Mesendoderm (in vitro differentiated cells): ENCODE measurements at places on chromosomes 16 and 17.

DNA sequence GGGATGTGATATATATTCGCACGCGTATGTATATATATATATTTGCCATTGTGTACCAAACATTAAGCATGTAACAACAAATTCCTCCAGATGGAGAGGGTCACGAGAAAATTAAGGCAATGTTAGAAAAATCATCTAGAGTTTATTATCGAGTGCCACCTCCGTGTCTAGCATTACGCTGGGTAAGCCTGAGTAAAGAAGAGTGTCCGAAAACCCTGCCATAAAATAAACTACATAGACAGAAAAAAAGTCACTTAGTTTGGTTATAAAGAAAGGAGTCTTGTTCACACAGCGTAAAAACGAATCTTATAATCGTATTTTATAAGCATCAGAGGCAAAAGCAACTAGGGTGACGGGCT, 644 bp upstream of the RHOT1 start:
- DNase-seq = no peak

DNA sequence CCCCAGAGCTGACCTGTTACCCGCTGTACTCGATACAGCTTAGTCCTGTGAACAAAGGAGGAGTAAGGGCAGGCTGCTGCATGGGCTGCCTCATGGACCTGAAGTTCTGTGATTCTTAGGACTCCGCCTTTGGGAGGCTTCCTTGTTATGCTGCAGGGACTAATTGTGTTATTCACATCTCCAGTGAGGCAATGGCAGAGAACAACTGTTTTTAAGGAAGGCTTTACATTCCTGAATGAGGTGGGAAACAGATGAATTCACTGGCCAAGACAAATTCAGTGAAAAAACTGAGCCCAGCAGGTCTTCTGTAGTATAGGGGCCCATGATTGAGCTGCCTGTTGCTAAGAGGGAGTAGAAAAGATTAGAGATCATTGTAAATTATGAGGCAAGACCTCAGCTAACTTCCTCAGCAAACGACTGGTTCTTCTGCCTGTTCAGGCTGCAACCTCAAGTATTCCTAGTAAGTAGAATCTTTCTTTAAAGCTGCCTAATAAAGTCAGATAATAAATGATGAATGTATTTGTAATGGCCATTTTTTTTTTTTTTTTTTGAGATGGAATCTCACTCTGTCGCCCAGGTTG, 26.3 kb downstream of the ADORA2B start:
- peak; percentile 49 for DNase-seq

DNA sequence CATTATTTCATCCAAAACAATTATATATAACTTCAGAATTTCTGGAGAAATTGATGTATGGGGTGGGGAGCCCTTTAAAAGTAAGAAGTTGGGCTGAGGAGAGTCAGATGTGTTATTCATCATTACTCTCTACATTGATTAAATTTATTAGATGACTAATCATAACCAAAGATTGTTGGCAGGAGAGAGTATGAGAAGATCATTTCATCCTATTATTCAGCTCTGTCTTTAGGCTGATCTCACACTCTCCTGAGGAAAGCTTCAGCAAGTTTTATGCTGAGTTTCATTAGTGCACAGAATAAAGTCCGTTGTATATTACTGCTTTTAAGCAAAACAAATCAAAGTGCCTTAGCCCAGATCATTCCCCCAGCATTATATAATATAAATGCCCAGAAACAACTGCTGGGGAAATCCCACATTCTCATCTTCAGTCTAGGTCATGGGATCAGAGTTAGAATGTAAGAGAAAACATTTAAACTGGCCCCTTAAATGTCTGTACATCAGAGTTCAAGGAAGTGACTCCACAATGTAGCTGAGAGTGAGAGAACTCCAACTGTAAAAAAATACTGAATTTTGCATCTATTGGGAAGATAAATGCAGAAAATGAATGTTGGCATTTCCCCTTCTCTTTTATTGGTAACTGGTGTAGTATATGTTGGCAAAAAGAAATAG, 130.1 kb upstream of the HLF start:
- no peak for DNase-seq

DNA sequence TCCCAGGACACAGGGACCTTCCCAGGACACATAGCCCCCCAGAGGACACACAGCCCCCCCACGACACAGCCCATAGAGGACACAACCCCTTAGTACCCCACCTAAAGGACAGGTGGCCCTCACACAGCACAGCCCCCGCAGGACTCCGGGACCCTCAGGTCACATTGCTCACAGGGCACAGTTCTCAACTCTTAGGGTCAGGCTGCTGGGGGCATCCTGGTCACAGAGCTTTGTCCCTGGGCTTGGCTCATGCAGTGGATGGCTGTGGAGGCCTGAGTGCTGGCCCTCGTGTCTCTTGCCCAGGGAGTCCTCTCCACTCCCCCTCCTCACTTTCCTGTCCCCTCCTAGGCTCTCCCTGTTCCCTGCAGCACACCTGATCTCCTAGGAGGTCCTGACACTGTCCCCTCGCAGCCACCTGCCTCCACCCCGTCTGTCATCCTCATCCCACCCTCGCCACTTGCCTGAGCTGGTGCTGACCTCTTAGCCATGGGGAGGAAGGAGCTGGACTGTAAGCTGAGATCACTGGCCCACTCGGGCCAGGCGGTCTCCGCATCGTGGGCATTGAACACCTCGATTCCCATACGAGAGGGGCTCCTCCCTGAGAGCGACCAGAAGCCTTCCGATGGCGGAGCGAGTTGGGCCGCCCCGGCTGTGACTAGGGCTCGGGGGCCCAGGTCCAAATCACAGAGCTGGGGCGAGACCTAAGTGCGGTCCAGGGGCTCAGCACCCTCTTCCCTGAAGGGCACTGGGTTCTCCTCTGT, 1.4 kb upstream of the WDR45B start:
- DNase-seq = no peak

- no peak for DNase-seq
Measured at GRCh38 chr16:47058295-47059086, 85.0 kb upstream of the DNAJA2 start.

DNA sequence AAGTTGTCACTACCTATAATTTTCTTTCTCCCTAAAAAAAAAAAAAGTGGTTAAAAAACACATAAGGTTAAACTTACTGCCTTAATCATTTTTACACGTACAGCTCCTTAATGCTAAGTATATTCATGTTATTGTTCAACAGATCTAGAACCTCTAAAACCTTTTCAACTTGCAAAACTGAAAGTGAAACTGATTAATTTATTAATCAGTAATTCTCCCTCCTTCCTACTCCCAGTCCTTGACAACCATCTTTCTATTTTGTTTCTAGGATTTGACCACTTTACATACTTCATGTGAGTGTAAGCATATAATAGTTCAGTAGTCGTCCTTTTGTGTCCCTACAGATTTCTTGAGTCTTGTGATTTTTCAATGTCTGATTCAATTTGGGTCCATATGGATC, 251.4 kb upstream of the KIF2B start:
- no peak for DNase-seq

- no peak for DNase-seq
Measured at GRCh38 chr16:12504312-12504711, 299.4 kb downstream of the CPPED1 start.

GRCh38 chr16:56851671-56852400, 13.2 kb upstream of the SLC12A3 start:
- DNase-seq = peak; percentile 81

GRCh38 chr16:20300312-20301097, 26.8 kb downstream of the GP2 start:
- DNase-seq = peak; percentile 75

- peak; percentile 80 for DNase-seq
Measured at GRCh38 chr16:71626018-71626857, at the start of gene MARVELD3. TSS of gene MARVELD3 (plus strand) at chr16:71626184. CDS start at chr16:71626230, 46 bp downstream.

- DNase-seq = peak; percentile 38
Measured at GRCh38 chr17:22600644-22601298, 908.4 kb downstream of the KCNJ18 start.

DNA sequence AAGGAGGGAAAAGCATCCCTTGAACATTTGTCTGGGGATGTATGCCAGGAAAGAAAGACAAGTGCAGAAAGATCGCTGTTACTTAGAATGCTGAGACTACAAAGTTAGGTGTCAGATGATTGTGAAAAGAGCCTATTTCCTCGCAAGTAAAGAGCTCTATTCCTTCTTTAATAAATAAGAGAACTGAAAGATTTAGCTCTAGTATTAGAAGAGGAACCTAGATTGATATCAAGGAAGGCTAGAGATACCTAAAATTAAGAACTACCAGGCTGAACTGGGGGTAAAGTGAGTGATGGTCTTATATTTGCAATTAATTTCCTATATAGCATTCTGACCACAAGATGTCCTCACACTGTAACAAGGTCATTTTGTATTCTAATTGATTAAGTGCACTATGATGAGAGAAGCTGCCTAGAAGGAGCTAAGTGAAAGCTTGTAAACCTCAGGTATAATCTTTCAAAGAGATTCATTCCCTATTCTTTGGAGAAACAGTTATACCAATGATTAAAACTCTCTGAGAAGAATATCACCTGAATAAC, 62.3 kb downstream of the SSH2 start:
- DNase-seq = no peak

DNA sequence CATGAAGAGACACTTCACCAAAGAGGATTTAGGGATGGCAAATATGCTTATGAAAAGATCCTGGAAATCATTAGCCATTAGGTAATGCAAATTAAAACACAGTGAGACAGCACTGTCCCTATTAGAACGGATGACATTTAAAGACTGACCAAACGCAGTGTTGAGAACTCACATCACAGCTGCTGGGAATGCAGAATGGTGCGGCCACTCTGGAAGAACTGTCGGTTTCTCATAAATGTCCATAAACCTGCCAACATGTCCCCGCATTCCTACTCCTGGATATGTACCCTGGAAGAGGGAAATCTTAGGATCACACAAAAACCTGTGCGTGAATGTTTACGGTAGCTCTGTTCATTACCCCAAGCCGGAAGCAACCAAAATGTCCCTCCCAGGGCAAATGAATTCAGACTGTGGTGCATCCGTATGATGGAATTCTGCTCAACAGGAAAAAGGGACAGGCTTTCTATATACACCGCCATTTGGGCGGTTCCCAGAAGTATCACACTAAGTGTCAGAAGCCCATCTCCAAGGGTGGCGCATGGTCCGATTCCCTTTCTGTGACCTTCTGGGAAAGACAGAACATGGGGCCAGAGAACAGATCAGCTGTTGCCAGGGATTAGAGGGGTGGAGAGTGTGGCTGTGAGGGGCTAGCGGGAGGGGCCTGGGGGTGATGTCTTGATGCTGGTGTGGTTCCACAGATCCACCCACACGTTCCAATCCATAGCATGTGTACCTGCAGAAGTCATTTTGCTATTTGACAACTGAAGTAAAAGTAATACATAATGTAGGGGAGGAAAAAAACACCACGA, 197.2 kb upstream of the CHMP6 start:
- no peak for DNase-seq

- DNase-seq = no peak
Measured at GRCh38 chr16:72760581-72760980, 287.3 kb downstream of the ZFHX3 start.

- no peak for DNase-seq
Measured at GRCh38 chr16:67534431-67534830, 5.8 kb downstream of the RIPOR1 start.

- DNase-seq = no peak
Measured at GRCh38 chr16:50102051-50102746, 36.4 kb downstream of the HEATR3 start.

DNA sequence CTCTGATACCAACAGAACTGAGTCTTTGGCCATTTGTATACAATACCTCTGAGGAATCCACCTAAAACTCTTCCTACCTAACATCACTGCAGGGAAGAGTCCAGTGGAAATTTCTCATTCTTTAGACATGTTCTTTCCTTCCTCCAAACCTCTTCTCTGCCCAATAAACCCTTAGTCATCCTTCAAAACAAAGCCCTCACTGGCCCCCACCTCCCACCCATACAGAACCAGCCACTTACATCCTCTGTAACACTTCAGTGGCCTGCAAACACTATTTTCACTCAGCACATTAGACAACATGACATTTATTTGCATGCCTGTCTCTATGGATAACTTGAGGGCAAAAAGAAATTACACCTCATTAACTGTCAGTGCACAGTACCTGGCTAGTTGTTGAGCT, 200.3 kb upstream of the NOG start:
- no peak for DNase-seq

DNA sequence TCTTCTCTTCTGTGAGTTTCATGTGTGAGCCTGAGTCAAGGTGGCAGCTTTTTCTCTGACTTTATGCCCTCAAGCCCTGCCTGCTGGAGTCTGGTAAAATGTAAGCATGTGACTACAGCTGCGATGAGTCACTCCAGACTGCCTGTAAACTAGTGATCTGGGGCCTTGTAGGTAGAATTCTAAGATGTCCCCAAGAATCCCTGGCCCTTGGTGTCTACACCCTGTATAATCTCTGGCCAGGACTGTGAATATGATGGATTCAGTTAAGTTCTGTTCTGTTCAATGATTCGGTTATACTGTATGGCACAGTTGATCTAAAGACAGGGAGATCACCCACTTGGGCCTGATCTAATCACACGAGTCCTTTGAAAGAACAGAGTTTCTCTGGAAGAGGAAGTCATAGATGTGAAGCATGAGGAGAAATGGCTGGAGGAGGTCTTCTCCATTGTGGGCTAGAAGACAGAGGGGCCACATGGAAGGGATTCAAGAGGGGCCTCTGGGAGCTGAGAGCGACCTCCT, 29.8 kb downstream of the PRSS54 start:
- DNase-seq = peak; percentile 47

- DNase-seq = no peak
Measured at GRCh38 chr17:4901108-4901647, 1.7 kb downstream of the CHRNE start.

- no peak for DNase-seq
Measured at GRCh38 chr17:41910701-41911391, 7.9 kb downstream of the ACLY start.

DNA sequence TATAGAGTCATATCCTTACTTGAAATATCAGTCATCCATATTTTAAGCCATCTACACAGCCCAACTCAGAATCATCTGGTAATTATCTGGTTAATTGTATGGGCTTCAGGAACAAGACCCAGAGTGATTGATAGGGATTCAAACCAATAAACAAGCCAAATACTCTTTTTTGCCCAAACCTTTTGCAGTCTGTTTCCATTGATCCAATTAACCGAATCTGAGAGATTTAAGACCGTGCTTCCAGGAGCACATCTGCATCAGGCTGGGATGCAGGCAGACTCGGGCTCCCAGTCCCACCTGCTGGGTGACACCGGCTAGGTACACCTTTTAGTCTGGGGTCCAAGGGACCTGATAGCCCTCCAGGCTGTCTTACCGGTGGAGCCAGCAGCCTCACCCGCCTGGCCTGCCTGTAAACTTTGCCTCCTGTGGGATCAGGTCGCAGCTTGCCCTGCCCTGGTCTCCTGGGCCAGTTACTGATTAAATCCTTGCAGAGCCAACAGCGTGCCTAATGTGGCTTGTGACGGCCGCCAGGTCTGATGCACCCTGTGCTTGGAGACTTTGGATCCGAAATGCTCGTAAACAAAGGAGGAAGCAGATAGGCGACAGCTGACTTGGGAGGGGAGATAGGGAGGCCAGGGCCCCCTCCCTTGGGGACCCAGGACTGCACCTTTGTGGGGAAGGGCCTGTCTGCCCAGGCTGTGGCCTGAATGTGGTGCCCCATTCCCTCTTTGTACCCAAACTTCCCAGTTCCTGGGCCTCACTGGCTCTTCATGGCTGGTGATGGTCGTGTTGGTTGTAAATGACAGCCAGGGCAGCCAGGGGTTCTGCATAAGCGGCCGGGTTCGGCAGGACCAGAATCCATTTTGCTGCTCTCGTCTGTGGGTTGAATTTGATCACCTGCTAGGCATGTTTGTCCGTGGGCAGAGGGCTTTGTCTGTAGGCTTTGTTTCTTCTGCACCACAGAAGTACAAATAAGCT, 3.8 kb downstream of the CMIP start:
- no peak for DNase-seq

GRCh38 chr16:4283939-4284338, 11.1 kb upstream of the TFAP4 start:
- peak; percentile 81 for DNase-seq

GRCh38 chr17:40458851-40459482, 15.7 kb downstream of the IGFBP4 start:
- no peak for DNase-seq
